ENCODE measurements at places on chromosomes 11 and 22.

DNA sequence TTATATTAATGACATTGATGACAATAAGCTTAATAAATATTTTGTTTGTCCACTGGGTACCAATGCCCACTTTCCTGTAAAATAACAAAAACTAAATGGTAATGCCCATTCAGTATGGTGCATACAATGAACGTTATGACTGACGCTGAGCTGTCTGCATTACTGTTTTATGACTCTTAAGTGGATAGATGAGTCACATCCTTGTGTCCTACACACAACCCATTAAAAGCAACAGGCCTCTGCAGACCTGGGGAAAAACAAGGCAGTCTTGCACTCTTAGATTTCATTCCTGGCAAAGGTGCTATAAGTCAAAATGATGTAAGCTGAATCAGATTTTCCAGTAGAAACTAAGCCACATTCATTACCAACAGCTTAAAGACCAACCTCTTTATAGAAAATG is 176.3 kb upstream of the TMEM45B start:
- no peak for DNase-seq

DNA sequence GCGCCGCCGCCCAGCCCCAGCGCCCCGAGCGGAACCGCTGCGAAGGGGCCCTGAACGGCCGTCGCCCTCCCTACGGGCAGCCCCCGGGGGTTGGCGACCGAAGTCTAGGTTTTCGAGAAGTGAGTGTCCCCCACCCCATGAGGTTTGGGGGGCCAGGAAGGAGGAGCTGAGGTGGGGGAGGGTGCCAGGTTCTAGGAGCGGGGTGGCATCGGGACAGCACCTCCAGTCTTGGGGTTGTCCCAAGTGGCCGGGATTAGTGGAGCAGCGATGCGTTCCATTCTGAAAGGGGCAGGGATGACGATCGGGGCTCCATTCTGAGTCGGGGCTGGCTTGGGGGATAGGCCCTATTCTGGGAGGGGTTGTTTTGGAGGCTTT is 408 bp downstream of the PPP2R5B start:
- peak; percentile 63 for DNase-seq

DNA sequence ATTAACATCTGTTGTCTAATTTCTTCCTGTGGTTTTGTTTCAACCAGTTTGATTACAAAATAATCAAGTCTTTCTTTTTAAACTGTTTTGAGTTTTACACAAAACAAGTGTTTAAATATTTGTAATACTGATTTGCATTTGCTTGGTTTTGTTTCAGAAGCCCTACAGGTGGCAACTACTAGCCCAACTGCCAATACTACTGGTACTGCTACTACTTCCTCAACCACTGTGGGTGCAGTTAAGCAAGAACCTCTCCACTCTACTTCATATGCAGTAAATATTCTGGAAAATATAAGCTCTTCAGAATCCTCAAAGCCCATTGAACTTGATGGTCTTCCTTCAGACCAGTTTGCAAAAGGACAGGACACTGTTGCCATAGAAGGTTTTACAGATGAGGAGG is 61.1 kb downstream of the QSER1 start:
- DNase-seq: no peak

DNA sequence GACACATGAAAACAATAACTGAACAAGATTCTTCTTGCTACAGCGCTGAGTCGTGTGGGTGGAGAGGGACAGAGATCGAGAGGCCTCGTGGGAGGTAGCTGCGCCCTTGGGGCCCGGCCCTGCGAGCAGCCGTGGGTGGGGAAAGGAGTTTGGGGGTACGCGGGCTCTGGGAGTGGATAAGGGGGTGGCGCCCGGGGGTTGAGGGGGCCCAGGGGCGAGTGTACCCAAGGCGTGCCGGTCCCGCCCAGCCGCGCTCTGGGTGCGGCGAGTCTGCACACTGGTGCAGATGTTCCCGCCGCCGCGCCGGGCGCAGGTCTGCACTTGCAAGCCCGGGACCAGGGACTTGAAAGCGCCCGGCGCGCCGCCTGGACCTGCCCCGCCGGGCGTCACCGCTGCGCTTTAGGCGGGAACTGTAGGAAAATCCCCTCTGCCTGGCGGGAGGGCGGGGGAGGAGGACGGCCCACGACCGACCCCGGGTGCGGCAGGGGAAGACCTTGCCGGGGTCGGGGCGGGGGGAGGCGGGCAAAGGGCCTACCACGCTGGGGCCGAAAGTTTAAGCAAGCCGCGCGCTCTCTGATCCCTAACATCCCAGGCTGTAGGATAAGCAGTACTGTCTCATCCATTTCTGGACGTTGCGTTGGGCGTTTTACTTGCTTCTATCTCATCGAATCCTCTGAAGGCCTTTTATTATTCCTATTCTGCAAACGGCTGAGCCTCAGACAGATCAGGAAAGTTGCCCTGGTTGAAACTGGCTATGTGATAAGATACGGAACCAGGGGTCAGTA is 1.4 kb upstream of the KREMEN1 start:
- DNase-seq: peak; percentile 71

DNA sequence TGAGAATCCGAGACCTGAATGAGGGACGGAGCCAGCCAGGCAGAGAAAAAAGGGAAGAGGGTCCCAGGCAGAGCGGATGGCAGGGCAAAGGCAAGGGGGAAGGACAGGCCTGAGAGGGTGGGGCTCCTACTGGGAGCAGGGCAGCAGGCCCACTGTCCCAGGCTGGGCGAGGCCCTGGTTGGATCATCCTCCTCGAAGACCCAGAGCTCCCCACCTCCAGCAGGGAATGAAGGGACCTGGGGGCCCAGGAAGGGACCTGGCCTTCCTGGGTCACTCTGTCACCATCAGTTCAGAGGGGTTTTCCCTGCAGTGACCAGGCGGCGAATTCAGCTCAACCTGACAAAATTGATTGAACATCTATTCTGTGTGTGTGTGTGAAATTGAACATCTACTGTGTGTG is 4.0 kb downstream of the CD5 start:
- no peak for DNase-seq

- DNase-seq: no peak
Observed at GRCh38 chr22:29328055-29328454, 12.6 kb upstream of the RASL10A start.

DNA sequence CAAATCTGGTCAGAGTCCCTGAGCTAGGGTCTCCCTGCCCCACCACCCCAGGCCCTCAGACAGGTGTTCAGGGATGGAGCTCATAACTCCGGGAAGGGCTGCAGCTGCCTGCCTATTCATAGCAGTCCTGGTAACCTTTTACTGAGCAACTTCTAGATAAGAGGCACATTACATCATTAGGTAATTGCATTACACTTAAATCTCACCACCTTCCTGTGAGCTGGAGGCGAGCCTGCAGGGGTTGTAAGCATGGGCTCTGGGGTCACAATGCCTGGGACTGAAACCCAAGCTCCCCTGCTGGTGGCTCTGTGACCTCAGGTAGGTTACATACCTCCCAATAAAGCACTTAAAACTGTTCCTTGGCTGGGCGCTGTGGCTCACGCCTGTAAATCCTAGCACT is 22.5 kb downstream of the TP53I11 start:
- DNase-seq: no peak

DNA sequence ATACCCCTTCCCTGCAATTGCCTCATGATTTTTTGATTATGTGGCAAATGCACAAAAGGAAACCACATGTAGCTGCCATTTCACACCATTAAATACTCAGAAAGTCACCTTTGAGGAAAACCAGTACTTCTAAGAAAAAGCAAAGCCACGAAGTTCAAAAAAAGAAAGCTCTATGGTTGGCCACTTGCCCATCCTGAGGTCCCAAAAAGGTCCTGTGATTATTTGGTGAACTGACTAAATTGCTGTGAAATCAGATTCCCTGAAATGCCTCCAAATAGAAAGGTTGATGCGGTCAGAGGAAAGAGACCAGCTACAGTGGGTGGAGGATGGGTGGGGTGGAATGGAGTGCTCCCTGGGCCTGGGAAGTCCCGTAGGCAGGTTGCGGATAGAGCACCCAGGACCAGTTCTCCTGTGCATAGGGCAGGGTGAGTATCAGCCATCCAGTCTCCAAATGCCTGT is 26.9 kb downstream of the MRPL16 start:
- DNase-seq: no peak

GRCh38 chr11:128716661-128717210 is 22.9 kb downstream of the FLI1 start:
- DNase-seq: no peak

DNA sequence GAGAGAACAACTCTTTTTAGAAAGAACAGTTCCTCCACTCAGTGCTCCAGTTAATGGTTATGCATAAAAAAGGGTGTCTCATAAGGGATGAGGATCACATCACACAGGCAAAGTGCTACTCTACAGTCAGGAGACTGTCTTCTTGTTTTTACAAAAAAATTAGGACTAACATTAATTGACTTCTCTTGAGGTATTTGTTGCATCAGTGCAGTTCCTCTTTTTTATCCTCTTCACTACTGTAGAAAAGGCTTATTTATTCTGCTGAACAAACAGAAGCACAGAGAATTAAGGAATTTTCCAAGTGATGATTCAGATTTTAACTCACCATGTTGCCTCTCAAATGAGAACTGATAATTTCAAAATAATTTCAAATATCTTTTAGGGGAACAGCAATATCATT is 1.9 kb downstream of the MMP8 start:
- DNase-seq: no peak

DNA sequence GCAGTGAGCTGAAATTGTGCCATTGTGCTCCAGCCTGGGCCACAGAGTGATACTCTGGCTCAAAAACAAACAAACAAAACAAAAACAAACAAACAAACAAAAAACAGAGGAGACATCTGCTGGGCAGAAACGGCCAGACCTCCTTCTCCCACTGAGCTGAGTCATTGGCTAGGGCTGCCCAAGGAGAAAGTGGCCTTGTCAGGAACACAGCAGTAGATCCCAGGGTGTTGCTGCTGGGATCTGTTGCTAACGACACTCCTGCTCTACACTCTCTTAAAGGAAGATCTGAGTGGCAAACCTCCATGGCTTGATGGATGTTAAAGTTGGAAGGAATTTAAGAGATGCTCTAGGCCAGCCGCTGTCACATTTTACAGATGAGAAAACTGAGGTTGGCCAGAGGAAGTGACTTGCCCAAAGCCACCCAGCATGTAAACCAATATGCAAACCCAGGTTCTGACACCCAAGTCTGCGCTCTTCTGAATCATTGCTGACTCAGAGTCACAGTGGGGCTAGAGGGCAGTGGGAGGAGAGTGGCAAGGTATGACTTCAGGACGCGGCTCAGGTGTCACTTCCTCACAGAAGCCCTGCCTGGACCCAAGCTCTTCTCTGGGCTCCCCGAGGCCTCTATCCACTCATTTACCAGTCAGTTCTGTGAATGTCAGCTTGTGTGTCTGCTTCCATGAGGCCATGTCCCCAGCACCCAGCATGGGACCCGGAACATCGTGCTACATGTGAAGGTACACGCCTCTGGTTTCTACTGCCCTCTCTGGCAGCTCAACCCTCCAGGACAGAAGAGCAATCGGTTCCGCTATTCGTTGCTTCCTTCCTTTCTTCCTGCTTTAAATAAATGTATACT is 11.3 kb upstream of the GDPD5 start:
- DNase-seq: peak; percentile 73

- no peak for DNase-seq
Observed at GRCh38 chr11:48103621-48104567, 112.7 kb upstream of the OR4B1 start.

DNA sequence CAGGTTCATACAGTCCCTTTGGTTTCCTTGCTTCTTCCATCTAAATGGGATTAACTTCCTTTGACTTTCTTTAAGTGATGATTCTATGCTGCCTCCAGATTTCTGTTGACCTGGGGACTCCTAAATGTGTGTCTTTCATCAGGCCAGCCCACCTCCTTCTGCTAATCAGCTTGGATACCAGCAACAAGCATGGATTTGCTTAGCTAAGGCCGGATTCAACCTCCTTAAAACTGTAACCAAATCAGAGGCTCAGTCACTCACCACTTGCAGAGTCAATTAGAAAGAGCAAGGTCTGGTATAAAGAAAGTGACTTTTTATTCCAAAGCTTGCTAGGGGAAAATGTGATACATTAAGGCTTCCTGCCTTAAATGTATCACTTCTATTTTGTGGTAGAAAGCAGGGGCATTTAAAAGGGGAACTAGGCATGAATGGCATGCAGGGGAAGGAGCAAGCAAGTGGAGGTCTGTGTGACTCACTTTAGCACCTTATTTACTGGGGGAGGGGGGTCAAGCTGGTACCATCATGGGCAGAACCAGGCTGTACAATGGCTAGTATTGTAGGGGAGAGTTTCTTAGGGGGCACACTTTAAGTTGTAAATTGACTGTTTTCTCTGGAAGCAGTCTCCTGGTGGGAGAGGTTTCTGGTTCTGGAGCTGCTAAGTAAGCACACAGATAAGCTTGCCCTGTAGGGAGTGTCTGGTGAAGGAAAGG is 239.0 kb upstream of the PDGFD start:
- DNase-seq: no peak

- DNase-seq: no peak
Observed at GRCh38 chr22:31818481-31819392, 64.9 kb downstream of the DEPDC5 start.

DNA sequence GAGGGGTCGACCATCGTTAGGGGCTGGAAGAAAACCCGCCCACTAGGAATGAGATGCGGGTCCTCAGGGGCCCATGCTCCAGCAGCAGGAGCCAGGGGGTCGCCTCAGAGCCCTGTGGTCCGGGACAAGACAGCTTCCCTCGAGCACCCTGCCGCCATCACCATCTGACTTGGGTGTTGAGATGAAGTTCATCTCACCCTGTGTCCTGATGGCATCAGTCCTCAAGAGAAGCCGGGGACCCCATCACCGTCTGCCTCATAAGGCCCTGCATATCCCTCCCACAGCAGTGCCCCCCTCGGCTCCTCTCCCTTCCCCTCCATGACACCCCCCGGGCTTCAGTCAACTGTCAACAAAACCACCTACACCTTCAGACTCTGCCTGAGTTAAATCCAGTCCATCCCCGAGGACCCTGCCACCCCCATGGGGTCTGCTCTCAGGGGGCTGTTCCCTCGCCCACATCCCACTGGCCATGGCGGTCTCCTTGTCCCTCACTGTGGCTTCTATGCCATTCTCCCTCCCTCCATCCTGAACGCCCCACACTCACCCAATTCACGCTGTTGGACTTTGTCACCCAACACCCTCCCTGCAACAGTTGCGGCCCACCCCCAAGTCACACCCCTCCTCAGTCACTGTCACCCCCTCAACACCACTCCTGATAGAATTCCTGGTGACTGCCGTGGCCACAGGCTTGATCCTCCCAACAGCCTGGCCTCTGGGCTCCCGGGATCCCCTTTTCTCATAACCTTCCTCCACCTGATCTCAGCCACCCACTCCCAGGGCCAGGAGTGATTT is 87.7 kb upstream of the RTL6 start:
- DNase-seq: no peak

GRCh38 chr11:75717608-75718418 is at the start of gene MOGAT2:
Gene MOGAT2 (plus strand): TSS chr11:75717838. CDS start chr11:75717889, 51 bp downstream.
- no peak for DNase-seq

GRCh38 chr11:84800755-84801346 is 826.3 kb downstream of the DLG2 start:
- DNase-seq: no peak

DNA sequence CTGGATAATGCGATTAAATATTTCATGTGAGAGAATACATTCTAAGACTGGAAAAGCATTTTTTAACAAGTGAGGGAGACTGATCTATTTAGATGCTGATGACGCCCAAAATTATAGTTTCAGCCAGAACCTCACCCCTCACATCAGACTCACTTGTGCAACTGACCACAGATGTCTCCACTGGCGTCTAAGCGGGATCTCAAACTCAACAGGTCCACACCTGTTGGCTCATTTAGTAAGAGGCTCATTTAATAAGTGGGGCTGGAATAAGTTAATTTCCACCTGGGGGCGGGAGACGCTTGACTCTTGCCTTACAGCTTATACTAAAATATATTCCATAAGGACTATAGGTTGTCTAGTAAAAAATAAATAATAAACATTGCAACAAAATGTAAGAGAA is 47.5 kb downstream of the MORC2 start:
- DNase-seq: no peak

- no peak for DNase-seq
Observed at GRCh38 chr11:121553389-121553788, 100.6 kb upstream of the SORL1-AS1 start.

GRCh38 chr11:76365038-76365679 is 15.8 kb downstream of the THAP12 start:
- DNase-seq: no peak
